Ureter (tissue), 1 donor: ENCODE measurements at places on chromosomes 13 and 19.

GRCh38 chr13:89966524-89966923, 1381.0 kb upstream of the MIR17HG start:
- DNase-seq, result no peak

DNA sequence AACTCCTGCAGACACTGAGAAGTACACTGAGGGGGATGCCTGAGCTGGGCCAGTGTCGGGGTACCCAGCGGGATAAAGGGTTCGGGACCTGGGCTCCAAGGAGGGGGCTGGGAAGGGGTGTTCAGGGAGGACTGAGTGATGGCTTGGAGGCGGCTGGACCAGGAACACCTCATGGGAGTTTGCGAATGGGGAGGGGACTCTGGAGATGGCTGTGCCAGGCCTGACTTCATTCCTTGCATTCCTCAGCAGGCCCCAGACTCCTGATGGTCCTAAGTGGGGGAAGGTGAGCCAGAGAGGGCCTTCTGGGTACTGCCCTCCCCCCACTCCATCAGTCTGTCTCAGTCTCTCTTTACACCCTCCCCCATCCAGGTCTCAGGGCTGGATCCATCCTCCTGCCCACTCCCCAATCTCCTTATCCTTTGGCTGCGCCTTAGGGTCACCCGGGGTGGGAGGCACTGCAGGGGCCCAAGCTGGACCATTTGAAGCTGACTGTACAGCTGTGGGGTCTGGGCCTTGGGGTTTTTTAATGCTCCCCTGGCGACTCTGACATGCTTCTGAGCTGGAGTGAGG, 13.8 kb downstream of the PAK4 start:
- no peak for DNase-seq

DNA sequence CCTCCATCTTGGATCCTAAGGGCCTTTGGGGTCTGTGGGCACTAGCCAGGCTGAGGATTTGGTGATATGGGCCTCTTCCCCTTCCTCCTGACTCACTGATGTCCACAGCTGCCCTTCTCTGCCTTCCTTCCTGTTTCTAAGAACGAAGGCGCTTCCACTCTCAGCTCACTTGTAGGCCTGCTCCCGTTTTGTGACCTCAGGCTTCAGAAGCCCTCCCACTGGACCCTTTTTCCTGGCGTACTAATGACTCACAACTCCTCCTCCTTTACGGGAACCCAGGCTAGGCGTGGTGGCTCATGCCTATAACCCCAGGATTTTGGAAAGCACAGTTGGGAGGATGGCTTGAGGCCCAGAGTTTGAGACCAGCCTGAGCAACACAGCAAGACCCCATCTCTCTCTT, 55.6 kb downstream of the TMED1 start:
- DNase-seq, result no peak

DNA sequence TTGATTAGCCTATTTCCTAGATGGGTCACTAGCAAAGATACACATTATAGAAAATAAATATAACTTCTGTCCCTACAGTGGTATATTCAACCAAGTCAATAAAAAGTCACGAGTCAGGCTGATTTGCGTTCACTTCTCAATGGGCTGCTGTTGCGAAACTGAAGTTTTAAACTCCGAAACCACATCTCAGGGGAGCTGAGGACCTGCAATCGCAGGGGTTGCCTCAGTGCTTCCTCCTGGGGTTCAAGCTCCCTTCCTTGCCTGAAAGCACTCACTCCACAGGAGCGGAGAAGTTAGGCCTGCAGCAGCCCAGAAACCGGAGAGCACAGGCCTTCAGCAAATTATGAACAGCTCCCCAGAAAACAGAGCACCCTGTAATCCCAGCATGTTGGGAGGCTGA, 39.6 kb downstream of the RAB20 start:
- DNase-seq, result no peak

DNA sequence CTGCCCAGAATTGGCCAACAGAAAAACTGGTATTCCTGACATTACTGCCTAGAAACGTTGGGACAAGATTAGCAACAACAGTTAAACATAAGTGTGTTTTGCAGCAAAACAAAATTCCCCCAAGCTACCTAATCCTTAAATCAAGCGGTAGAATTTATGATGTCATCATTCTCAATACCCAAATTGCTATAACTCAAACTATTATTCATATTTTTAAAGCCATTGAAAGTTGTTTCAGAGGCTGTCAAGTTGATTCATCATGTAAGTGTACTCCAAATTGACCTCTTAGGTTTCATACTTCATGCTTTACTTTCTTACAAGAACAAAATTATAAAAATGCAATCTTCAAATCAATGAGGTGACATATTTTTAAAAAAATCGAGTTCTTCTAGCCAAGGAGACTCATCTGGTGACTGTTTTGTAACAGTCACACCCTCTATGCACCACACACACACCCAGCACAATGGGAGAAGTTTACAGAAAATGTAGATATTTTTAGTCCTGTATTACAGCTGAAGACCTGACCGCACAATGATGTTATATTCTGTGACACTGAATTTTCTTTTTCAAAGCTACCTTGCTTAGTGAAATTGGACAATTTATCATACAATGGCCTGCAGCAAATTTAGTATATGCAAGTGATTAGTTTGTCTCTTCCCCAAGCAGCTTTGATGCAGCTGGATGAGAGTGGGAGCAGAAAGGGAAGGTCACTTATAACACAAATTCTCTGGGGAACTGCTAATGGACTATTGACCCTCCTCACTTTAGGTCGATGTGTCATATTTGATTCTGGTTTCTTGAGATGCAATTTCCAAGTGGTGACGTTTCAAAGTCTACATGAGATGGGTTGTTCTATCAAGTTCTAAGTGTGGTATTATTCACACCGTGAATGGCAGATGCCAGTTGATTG, 345.3 kb upstream of the OBI1 start:
- no peak for DNase-seq

DNA sequence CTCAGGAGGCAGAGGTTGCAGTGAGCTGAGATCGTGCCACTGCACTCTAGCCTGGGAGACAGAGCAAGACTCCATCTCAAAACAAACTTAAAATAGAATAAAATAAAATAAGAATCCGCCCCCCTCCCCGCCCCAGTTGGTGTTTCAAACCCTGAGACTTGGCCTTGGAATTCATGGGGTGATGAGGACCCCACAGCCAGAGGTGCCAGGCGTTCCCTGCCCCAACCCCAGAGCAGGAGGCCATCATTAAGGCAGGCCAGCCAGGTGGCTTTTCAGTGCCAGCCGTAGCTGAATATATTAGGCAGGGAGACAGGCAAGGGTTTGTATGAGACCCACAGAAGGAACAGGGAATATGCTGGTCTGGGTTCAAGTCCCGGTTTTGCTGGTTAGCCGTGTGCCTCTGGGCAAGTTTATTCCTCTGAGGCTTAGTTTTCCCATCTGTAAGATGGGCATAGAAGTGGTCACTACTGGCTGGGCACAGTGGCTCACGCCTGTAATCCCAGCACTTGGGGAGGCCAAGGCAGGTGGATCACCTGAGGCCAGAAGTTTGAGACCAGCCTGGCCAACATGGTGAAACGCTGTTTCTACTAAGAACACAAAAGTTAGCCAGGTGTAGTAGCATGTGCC, 12.3 kb downstream of the HPN start:
- DNase-seq, result no peak

- no peak for DNase-seq
These were observed 101.2 kb downstream of the SPRY2 start for GRCh38 chr13:80239571-80240255.

GRCh38 chr13:49667773-49668172, 23.5 kb downstream of the EBPL start:
- no peak for DNase-seq

GRCh38 chr13:90867336-90867683, 480.2 kb upstream of the MIR17HG start:
- peak; percentile 62 for DNase-seq

- no peak for DNase-seq
These were observed 7.5 kb downstream of the ARL11 start for GRCh38 chr13:49635599-49636433.

DNA sequence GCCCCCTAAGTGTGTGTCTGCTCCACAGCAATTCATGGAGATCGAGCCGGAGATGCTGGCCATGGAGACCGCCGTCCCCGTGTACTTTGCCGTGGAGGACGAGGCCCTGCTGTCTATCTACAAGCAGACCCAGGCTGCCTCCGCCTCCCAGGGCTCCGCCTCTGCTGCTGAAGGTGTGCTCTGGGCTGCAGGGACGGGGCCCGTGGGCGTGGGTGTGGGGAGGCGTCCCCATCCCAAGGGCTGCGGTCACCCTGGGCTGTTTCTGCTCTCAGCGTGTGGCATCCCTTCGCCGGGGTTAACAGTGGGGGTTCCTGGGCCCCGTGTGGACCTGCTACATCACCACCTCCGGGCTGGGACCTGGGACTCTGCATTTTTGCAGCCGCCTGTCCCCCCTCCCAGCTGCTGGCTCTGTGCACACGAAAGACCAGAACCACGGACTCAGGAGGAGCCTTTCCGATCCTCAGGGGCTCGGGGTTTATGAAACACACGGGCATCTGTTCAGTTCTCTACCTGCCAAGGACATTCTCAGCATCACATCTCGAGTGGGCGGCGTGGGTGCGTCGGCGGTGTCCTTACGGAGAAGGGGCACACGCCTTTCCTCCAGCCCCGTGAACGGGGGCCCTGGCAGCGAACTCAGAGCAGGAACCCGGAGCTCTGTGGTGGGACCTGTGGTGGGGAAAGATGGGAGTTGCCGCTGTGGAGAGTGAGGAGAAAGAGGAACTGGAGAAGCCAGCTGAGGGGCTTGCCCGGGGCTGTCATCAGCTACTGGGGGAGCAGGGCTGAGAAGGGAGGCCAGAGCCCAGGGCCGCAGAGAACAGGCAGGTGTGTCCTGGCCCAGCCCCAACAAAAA, 7.8 kb downstream of the NCLN start:
- DNase-seq, result no peak

GRCh38 chr19:33785795-33786194, 10.9 kb upstream of the KCTD15 start:
- DNase-seq, result no peak

GRCh38 chr19:36113894-36114720, 568 bp downstream of the POLR2I start:
- DNase-seq, result peak; percentile 66

- no peak for DNase-seq
These were observed 5.1 kb upstream of the SIGLEC7 start for GRCh38 chr19:51136851-51137551.

DNA sequence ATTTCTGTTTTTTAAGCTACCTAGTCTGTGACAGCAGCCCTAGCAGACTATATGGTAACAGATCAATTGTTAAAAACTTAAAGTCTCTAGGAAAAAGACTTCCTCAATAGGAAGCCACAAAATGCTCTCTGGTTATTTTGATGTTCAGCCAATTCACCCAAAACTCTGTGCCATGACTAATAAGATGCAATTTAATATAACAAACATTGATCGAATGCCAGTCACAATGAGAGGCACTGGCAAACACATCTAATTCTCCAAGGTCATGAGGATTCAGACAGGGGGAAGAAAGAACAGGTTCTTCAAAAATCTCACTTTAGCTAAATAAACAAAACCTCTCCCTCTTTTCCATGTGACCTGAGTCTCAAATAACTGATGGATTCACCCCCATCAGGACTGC, 107.5 kb downstream of the SUCLA2 start:
- DNase-seq, result no peak

GRCh38 chr13:30819136-30819888, 84.0 kb downstream of the ALOX5AP start:
- DNase-seq, result no peak
